ENCODE measurements at places on chromosomes 6 and 20. TPM values are rescaled to one million over a fixed set of nuclear protein-coding genes. Genes with fewer than 3 reads are reported as not detected.

AHCY gene
- polyA plus RNA-seq, result 27.8 TPM

SLCO4A1 gene
- 18.2 TPM for polyA plus RNA-seq

GSTA4 gene
- polyA plus RNA-seq, result 151 TPM

ISM1 gene
- 4.6 TPM for polyA plus RNA-seq

NR2E1 gene
- not detected for polyA plus RNA-seq

FOXS1 gene
- polyA plus RNA-seq, result not detected

SH3BGRL2 gene
- 2.0 TPM for polyA plus RNA-seq
